ENCODE measurements at places on chromosomes 4 and X.

- DNase-seq, result no peak
Measured at GRCh38 chrX:23656684-23657083, 10.6 kb upstream of the PRDX4 start.

DNA sequence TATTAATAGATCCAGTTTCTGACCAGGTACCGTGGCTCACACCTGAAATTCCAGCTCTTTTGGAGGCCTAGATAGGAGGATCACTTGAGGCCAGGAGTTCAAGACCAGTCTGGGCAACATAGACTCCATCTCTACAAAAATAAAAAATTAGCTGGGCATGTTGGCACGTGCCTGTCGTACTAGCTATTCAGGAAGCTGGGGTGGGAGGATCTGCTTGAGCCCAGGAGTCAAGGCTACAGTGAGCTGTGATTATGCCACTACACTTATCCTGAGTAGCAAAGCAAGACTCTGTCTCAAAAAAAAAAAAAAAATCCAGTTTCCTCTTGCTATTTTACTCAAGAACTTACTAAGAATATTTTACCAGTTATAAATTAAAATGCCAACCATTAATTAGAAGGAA, 91.7 kb downstream of the SLC10A6 start:
- DNase-seq, result no peak

DNA sequence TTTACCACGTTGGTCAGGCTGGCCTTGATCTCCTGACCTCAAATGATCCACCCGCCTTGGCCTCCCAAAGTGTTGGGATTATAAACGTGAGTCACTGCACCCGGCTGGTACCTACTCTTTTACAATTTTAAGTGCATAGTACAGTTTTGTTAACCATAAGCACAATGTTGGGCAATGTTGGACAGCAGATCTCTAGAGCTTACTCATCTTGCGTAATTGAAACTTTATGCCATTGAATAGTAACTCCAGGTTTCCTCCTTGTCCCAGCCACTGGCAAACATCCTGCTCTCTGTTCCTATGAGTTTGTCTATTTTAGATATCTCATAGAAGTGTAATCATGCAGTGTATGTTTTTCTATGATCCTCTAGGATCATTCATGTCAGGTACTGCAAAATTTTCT, 9.3 kb upstream of the CPE start:
- no peak for DNase-seq

DNA sequence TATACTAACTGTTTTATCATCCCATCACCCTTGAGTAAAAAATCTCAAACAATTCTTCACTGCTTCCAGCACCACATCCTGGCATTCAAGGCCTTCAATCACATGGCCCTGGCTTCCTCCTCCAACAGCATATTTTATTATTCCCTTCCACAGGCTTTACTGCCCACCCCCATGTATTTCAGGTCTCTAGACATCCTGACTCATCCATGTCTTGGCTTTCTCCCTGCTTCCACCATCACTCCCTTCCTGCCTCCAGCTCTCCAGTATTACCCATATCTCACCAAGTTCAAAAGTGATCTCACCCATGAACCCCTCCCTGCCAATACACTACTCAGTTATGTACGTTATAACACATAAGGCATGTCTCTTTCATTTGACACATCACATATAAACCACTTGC, 34.7 kb upstream of the PLAC1 start:
- DNase-seq, result no peak

DNA sequence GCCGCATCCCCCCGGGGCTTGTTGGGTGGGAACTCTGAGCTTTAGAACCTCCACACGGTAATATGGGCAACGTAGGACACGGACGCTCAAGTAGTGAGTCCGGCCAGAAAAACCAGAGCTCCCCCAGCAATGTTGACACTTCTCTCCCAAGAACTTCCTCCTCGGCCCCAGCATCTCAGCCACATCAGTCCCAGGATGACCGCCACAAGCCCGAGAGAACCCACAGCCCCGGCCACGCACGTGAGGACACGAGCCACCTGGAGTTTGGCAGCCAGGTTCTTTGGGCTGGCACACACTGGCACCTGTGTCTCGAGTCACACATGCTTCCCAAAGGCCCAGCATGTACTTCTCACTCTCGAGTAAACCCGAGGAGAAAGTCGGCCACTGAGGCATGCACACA, 16.3 kb downstream of the CLDN34 start:
- no peak for DNase-seq

GRCh38 chr4:39390603-39391002, 16.1 kb upstream of the KLB start:
- DNase-seq, result no peak

DNA sequence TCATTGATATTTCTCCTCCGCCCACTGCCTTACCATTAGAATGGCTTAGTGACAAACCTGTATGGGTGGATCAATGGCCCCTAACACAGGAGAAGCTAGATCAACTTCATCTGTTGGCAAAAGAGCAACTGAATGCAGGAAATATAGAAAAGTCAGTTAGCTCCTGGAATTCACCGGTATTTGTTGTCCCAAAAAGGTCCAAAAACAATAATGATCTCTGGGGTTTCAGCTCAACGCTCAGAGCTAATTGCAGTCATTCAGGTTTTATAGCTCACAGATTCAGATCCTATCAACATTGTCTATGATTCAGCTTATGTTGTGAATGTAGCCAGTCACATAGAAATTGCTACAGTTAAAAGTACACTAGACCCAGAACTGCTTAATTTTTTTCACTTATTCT, 124.0 kb upstream of the ZCCHC13 start:
- no peak for DNase-seq

DNA sequence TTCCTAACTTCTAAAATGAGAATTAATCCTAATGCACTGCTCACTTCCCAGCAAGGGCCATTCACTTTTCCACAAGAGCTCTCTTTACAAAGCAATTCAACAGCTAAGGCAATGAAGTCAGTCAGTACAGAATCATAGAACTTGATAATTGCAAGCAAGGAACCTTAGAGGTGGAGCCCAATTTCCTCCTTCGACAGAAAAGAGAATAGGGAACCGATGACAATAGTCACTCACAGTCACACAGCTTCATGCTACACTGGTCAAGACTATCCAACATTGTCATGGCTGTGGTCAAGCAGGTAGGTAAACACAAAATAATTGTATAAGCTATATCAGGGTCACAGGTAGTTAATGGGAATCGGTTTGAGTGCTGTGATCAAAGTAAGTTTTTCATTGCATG, 90.0 kb downstream of the ELOVL6 start:
- no peak for DNase-seq

- DNase-seq, result no peak
Measured at GRCh38 chrX:127190381-127190780, 370.9 kb downstream of the PRR32 start.
